ENCODE measurements at places on chromosomes 12 and 14.

DNA sequence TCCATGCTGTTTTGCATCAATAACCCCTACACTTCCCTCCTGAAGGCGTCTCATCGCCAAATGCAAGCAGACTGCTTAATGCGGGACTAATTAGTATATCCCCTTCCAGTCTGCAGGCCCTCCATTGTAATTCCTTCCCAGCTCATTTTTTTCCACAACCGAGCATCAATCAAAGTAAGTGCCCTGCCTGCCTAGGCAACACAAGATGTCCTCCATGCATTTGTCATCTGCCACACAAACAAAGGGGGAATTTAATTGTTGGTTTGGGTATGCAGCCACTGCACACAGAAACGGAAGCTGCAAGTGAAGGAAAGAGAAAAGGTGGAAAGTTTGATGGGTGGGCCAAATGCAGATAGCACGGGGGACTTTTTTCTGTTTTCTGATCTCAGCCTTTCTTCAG is 168.0 kb downstream of the EGLN3 start:
- no peak for DNase-seq

DNA sequence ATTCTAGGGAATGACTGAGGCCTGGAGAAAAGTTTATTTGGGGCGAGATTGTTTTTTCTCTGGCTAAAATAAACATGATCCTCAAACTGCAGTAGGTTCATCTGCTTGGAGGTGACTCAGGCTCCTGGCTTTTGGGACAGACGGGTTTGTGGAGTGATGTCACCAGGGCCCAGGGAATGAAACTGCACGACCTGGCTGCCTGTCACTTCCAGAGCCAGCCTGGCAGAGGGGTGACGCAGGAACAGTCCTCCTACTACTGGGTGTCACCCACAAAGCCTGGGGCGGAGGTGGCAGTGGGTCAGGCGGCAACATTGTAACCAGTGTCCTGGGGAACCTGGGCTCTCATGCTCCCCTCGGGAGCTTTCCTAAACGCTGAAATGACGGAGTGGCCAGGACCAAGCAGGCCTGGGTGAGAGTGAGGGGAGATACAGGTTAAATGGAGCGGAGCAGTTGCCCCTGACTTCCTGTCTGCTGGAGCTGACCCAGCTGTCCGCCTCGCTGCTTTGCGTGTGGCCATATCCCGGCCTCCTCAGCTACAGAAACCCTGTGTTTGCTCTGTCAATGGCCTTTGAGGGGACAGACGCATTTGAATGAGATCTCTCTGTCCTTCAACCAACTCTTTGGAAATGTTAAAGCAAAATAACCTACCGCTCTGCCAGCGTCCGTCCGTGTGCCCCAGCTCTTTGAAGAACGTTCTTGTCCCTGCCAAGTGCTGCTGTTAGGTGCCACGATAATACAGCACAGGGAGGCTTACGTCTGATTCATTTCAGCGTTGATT is 6.5 kb downstream of the HIP1R start:
- no peak for DNase-seq

GRCh38 chr14:69703047-69704039 is 63.6 kb upstream of the SRSF5 start:
- DNase-seq = no peak

DNA sequence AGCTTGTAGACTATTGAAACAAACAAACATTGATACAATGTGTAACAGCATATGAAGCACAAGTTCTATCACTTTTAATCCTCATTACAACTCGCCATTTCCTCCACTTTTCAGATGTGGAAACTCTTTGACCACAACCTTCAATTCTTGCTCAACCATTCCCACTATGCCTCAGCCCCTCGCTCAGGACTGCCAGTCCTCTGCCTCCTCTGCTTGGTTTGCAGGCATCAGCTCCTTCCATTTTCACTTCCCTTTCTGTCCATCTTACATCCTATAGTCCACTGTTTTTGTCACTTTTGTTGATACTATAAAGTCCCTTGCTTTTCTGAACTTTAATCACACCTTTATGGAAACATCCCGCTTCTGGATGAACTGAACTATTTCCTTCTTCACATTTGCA is 28.2 kb upstream of the CD27 start:
- DNase-seq = no peak

DNA sequence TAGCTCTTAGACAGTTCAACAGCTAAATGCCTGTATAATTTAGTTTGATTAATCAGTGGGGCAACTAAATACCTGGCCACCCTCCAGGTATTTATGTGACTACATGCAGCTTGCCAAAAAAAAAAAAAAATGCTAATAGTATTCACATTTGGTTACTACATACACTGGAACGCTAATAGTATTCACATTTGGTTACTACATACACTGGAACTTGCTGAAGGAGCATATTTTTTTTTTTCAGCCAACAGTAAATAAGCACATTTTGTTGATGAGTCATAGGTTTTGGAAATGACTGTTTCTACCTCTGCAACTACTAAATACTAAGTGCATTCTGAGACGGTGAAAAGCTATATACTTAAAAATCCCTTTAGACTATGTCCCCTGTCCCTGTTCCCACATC is 1172.3 kb downstream of the LRFN5 start:
- DNase-seq = no peak

DNA sequence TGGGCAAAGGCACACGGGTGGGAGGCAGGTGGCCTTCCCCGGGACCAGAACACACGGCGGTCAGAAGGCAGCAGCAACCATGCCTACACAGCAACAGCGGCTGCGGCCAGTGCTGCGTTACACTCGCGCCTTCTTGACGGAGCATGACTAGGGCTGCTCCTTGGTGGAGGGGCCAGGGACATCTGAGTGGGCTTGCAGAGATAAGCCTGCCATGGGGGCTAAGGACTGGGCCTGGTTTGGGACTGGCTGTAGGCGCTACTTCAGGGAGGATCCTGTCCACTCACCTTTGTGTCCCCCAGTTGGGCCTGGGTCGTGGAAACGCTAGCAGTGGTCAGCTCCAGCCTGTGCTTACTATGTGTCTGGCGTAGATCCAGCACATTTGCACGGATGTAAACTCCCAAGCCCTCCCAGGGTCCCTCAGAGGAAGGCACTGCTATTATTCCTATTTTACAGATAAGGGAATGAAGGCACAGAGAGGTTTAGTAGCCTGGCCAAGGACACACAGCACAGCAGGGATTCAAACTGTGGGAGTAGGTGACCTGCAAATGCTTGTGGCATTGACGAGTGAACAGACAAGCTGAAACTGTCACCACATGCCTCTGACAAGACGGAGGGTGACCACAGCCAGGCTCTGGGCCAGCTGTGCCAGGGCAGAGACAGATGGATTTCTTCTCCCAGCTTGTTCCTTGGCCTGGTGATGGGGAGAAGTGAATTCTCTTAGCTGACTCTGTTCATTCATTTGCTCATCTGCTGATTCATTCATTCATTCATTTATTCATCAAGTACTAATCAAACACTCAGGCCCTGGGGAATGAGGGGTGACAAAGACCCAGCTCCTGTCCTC is 31.9 kb upstream of the DLK1 start:
- DNase-seq = no peak

GRCh38 chr14:92863286-92864080 is 59.5 kb upstream of the CHGA start:
- no peak for DNase-seq

DNA sequence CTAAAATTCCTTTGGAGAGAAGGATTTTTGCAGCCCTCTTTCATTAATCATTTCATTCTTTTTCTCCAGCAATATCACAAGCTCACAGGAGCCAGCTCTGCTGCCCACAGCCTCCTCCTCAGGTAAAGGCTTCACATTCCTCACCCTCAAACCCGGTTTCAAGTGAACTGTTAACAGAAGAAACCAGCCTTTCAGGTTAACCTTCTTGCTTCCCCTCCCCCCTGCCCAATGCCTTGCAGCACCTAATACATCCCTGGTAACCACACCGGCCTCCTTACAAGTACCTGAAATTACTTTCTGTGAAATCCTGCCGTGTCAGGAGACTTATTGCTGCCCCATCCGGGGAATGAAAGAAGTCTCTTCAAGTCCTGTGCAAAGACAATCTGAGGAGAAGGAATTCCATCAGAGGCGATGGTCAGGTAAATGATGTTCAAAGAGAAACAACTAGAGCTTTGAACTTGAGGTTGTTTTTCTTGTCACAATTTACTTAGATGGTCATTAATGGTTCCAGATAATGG is 111.2 kb downstream of the MYRFL start:
- DNase-seq = no peak

DNA sequence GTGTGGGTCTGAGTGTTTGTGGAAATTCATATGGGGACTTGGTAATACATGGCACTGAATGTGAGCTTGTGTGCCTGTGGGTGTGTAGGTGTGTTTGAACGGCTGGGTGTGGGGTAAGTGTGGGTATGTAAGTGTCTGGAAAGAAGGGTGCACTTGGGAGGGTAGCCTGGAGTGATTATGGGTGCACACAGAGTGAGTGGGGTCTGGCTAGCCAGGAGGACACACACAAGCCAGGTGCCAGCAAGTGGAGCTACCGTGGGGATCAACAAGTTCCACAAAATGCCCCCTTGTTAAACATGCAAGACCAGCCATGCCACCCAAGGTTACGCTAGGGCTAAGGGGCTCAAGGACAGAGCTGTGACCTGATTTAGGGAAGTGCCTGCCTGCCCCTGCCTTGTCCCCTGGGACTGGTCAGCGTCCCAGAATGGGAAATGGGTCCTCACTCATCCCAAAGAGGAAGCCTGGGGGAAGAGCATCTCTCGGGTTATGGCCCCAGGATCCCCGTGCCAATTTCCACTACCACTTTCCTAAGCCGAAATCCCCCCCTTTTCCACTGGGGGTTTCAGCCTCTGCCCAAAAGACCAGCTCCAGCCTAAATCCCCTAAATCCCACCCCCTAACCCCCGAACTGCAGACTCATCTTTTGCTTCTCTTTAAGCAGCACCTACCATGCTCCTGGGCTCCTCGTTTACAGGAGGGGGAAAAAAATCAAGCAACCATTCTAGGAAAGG is 118.6 kb downstream of the DICER1 start:
- no peak for DNase-seq

GRCh38 chr12:109795023-109795422 is 38.2 kb downstream of the TRPV4 start:
- DNase-seq = no peak

GRCh38 chr14:23481362-23481970 is 12.0 kb downstream of the NGDN start:
- no peak for DNase-seq

GRCh38 chr14:52443506-52443905 is 108.8 kb downstream of the TXNDC16 start:
- no peak for DNase-seq

DNA sequence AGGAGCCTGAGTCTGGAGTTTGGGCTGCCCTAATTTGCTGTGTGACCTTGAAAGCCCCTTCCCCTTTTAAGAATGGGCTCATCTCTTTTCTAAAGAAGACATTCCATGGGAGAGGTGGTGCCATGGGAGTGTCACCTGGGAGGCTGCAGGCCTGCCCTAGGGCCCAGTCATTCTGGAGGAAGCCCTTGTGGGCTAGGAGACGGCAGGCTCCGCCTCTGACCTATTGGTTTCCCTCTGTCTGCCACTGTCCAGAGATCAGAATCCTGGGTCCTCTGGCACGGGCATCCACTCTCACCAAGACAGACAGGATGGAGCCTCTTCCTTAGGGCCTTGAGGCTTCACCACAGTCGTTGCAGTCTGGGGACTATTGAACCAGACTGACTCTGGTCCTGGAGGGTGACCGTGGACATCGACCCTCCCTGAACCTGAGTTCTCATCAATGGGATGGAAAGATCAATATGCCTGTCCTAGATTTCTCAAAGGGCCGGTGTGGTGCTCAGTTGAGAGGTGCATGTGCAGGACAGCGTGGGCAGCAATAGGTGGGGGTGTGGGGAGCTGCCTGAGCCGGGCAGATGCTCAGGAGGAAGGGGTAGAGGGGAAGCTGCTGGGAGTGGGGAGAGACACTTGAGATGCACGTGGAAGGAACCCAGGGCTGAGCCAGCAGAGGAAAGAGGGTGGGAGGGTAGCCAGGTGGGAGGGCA is 12.2 kb upstream of the CLMN start:
- no peak for DNase-seq

- DNase-seq = no peak
These were observed 3.9 kb upstream of the BTG1 start for GRCh38 chr12:92149563-92149962.

- DNase-seq = no peak
These were observed 122.0 kb downstream of the RAD51B start for GRCh38 chr14:67941456-67942018.

GRCh38 chr12:85468356-85469157 is 188.5 kb downstream of the ALX1 start:
- DNase-seq = peak; percentile 78

GRCh38 chr14:26448181-26448855 is 149.5 kb downstream of the NOVA1 start:
- DNase-seq = no peak

DNA sequence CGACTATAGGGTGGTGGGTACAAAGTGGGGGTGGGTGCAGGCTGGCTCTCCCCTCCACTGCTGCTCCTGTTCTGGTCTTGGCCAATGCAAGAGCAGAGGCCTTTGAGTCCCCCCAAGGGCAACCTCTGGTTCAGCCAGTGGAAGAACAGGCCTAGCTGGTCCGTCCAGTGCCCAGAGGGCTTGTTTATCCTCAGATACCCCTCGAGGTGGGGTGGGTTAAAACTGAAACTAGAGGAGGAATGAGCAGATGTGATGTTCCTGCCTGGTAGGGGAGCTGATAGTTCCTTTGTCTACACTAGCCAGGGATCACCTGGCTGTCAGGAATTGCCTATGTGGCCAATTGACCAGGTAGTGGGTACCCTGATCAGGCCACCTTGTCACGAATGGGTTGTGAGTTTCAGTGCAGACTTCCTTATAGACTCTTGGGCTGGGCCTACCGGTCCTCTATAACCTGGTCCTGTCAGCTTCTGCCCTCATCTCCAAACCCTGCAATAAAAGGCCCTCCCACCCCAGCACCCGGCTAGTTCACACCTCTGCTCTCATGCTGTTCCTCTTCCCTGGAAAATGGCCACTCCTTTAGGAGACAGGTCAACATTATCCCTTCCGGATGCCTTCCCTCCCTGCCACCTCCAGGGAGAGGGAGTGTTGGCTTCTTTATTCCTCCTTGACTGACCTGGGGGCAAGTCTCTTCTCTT is 10.7 kb upstream of the HSP90AA1 start:
- DNase-seq = no peak
